NCI-H69 (cell line): ENCODE measurements at places on chromosomes 4 and X.

DNA sequence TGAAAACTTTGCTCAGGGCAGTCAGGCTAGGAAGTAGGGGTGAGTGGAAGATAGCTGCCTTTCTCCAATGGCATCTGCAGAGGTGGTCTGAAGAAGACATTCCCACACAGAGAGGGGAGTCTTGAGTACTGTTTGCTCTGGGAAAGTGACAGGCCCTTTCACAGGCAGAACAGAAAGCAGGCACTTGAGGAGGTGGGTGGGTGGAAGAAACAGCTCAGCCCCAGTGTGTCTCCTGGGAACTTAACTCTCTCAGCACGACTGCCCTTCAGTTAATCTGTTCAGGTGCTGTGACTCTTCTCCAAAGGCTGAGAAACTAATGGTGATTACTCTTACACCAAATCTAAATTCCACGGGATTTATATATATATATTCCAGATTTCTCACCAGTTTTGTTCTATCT is 28.3 kb downstream of the ENOPH1 start:
- DNase-seq = no peak

GRCh38 chr4:24322511-24322910 is 261.8 kb downstream of the DHX15 start:
- no peak for DNase-seq

- no peak for DNase-seq
Observed at GRCh38 chr4:114082348-114082747, 102.9 kb upstream of the ARSJ start.

DNA sequence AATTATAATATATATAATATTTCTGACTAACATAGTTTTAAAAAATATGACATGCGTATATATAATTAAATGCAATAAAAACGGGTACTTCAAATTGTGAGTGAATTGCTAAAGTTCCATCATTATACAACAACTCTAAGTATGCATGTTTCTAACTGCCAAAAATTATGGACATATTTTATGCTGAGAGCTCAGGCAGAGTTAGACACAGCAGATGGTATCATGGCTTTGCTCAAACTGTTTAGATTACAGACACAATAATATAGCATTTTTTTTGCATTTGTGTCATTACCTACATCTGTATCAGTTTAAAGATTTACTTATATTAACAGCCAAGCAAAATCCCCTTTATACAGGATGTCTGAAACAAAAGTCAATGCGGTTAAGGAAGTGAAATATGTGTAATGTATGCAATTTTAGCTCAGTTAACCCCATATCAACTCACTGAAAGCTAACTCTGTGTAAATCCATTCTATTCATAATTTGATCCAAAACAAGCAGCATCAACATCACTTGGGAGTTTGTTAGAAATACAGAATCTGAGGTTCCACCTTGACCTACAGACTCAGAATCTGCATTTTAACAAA is 119.1 kb upstream of the CNKSR2 start:
- no peak for DNase-seq

- no peak for DNase-seq
Observed at GRCh38 chrX:72269671-72270251, 7.3 kb downstream of the RPS4X start.

GRCh38 chr4:7359400-7360062 is 75.2 kb downstream of the PSAPL1 start:
- DNase-seq = peak; percentile 71

- no peak for DNase-seq
Observed at GRCh38 chr4:131348263-131348662, 1800.8 kb upstream of the PCDH10 start.

DNA sequence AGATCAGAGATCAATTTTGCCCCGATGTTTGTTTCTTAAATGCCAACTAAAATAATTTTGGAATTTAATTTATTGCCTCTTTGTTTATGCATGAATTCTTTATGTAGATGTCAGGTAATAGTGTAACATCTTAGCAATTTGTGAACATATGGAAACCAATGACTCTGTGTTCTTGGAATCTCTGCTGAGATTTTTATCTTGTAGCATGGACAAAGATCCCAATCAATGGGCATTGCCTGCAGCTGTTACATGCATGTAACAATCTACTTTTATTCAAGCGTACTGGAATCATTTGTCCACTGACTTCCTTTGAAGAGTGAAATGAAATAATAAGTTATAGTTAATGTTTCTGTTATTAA is 61.6 kb upstream of the ARSJ start:
- DNase-seq = peak; percentile 57

DNA sequence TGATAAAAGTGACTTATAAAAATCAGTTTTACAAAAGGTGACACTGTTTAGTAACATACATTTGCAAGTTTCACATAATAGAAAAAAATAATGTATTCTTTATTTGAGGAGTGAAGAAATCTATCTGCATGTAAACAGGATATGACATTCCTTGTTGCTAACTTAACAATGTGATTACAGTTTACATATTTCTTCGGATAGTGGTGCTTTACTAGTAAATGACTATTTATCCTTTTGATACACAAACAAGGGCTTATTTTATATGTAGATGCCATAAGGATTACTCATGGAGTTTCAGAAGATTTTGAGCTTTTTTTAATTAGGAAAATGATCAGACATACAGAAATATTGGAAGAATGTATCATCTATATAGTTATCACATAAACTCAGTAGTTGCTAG is 126.5 kb downstream of the SLIT2 start:
- DNase-seq = no peak

DNA sequence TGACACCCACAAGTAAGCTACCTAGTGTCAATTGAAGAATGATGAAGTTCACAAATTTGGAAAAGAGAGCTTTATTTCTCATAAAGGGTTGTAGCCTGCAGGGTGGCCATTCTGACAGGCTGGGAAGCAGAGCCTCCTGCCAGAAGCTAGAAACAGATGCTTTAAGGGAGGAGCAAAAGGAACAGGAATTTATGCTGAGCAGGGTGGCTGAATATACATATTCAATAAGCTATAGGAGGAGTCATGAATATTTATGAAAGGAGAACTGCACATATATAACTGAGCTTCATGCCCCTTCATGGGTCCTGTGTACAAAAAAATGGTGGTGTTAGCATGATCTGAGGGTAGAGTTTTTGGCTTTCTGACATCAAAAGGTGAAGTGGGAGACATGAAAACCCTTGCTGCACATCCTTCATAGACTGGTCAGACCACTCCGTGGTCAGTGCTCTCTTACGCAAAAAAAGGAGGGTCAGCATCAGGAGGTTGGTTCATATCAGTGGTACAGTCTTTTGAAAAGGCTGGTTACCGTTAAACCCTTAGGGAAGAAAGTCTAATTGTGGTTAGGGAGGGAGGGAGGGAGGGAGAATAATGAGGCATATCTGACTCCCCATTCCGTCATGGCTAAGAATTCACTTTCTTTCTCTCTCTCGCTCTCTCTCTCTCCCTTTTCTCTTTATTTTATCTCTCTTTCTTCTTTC is 121.4 kb downstream of the LUZP4 start:
- DNase-seq = no peak

DNA sequence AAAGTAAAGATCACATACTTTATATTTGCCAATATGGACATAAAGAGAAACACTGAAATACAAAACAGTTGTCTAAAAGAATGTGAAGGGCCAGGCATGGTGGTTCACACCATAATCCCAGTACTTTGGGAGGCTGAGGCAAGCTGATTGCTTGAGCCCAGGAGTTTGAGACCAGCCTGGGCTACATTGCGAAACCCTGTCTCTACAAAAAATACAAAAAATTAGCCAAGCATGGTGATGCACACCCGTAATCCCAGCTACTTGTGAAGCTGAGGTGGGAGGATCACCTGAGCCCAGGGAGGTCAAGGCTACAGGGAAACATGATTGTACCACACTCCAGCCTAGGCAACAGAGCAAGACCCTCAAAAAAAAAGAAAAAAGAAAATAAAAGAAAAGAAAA is 11.8 kb downstream of the RBM47 start:
- no peak for DNase-seq

- no peak for DNase-seq
Observed at GRCh38 chr4:121253961-121254360, 89.8 kb upstream of the TNIP3 start.

DNA sequence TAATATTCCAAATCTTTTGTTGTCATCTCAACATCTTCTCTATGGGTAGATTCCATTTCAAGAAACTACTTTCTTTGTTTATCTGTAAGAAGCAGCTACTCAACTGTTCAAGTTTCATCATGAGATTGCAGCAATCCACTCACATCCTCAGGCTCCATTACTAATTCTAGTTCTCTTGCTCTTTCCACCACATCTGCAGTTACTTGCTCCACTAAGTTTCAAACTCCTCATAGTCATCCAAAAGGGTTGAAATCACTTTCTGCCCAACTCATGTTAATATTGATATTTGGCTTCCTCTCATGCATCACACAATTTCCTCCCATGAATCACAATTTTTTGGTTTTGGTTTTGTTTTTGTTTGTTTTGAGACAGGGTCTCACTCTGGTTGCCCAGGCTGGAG is 35.7 kb downstream of the ADH5 start:
- DNase-seq = no peak

DNA sequence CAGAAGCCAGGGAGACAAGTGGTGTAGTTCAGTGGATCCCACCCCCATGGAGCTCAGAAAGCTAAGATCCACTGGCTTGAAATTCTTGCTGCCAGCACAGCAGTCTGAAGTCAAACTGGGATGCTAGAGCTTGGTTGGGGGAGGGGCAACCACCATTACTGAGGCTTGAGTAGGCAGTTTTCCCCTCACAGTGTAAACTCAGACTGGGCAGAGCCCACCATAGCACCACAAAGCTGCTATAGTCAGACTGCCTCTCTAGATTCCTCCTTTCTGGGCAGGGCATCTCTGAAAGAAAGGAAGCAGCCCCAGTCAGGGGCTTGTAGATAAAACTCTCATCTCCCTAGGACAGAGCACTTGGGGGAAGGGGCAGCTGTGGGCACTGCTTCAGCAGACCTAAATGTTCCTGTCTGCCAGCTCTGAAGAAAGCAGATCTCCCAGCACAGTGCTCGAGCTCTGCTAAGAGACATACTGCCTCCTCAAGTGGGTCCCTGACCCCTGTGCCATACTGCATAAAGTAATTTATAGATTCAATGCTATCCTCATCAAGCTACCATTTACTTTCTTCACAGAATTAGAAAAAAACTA is 163.2 kb downstream of the HHIP start:
- peak; percentile 10 for DNase-seq

DNA sequence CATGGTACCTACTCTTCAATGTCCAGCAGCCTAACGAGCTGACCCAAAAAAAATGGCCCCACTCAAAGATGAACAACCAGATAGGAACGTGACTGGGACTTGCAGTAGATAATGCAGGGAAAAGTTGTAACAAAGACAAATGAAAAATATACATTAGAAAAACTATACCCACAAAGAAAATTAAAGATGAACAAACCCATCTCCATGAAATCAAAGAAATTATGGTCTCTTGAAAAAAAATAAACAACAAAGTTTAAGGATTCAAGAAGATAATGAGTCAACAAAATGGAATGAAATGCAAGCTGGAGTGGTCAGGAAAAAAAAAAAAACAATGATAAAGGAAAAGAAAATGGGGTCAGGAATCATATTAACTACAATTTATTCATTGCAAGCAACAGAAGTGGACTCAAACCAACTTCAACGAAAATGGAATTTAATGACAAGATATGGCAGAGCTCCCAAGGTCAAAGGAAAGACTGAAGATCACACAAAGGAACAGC is 309.8 kb upstream of the GALNT7 start:
- DNase-seq = no peak

GRCh38 chr4:184955116-184955515 is 63.2 kb upstream of the HELT start:
- no peak for DNase-seq

DNA sequence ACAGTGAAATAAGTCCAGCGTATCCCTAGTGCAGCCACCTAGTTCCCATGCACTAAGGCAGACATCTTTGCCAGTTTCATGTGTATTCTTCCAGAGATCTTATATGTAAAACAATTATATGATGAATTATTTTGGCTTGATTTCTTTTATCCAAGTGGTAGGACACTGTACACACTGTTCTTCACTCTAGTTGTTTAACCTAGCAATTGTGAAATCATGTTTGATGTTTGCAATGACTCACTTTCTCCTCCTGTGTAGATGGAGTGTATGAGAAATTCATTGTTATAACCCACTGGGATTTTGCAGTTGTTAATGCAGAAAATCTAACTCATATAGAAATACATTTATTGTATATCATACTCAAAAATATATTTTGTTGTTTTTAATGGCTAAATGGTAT is 17.5 kb upstream of the TBC1D1 start:
- peak; percentile 7 for DNase-seq

DNA sequence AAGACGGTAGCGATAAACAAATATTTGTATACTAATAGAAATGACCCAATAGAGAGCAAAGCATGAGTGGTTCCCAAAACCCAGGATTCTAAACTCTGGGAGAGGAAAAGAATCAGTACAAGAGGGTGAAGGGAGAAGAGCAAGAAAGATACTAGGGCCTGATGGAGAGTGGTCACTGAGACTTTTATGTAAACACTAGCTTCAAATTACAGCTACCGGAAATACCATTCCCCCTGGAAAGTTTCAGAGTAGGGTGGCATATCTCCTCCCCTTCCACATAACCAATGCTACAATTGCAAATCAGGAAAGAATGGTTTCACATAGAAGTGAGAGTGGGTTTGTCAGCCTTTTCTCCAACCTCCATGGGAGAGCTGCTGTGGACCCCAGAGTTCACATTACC is 77.1 kb downstream of the EIF4E start:
- DNase-seq = peak; percentile 28

DNA sequence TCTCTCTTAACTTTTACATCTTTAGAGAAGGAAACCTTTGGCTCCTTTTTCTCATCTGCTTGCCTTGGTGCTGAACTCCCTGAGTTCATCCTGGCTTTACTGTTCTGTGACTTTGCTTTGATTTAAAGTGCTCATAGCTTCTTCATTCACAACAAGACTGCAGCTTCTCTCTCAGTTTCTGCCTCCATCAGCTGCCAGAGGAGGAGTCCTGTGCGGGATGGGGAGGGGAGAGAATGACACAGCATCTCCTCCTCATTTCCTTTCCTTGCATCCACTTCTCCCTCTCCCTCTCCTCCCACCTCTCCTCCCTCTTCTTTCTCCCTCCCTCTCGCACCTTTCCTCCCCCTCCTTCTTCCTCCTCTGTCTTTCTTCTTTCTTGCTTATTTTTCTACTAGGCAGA is 42.0 kb downstream of the CBLL2 start:
- DNase-seq = peak; percentile 4

DNA sequence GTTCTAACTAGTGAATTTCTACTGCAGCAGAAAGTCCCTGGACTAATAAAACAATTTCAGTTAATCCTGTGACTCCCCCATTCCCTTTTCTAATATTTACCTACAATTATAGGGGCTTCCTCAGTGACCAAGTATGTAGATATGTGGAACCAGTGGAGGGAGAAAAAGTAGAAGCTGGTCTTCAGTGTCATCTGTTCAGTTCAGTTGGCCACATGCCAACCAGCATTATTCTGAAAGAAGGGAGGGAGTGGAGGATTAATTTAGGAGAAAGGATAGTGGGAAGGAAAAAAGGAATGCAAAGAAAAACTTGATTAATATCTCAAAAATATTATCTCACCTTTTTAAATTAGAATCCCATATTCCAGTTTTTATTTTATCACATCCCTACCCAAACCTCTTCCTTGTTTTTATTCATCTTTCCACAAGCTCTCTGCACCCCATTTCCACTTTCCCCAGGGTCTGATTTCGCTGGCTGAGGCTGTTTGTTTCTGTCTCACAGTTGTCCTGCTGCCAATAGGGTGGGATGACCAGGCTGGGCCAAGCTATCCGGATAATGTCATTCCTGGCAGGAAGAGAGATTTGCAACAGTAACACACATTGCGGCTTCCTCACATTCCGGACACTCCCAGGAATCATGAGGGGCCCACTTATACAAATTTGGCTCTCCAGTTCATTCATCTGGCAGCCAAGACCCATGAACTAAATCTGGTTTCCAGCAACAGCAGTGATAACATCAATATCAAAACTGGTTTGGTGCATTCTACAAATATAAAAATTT is 24.6 kb upstream of the ANTXR2 start:
- peak; percentile 68 for DNase-seq

- DNase-seq = no peak
Observed at GRCh38 chrX:34294665-34295064, 162.6 kb upstream of the FAM47A start.
